Fibroblast of skin of left quadriceps (primary cell): ENCODE measurements at places on chromosomes 6 and 20.
A peak's percentile ranks its signal among the peaks of the same experiment; 100 is the strongest.

GRCh38 chr6:135314543-135314942 is 133.4 kb downstream of the MYB start:
- DNase-seq: no peak

GRCh38 chr6:104601131-104601651 is 258.5 kb downstream of the HACE1 start:
- DNase-seq: peak; percentile 41

GRCh38 chr6:74069089-74069581 is 373.1 kb downstream of the CD109 start:
- peak; percentile 87 for DNase-seq

GRCh38 chr6:155292711-155293110 is 21.6 kb downstream of the TFB1M start:
- DNase-seq: no peak

DNA sequence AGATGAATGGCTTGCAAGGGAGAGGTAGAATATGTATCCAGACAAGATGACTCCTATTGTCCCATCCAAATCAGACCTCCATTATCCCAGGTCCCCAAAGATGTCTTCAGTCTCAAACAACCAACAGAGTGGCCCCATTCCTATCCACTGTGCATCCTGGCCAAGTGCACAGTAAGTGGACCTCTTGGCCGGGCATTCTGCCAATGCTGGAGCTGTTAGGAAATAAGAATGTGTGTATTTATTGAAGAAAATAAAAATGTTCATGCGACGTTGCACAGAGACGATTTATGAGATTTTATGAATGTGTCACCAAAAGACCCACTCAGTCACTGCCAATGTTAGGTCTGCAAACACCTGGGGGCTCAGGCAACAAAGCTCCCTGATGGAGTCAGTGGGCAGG is 196.0 kb downstream of the MAFB start:
- DNase-seq: no peak

DNA sequence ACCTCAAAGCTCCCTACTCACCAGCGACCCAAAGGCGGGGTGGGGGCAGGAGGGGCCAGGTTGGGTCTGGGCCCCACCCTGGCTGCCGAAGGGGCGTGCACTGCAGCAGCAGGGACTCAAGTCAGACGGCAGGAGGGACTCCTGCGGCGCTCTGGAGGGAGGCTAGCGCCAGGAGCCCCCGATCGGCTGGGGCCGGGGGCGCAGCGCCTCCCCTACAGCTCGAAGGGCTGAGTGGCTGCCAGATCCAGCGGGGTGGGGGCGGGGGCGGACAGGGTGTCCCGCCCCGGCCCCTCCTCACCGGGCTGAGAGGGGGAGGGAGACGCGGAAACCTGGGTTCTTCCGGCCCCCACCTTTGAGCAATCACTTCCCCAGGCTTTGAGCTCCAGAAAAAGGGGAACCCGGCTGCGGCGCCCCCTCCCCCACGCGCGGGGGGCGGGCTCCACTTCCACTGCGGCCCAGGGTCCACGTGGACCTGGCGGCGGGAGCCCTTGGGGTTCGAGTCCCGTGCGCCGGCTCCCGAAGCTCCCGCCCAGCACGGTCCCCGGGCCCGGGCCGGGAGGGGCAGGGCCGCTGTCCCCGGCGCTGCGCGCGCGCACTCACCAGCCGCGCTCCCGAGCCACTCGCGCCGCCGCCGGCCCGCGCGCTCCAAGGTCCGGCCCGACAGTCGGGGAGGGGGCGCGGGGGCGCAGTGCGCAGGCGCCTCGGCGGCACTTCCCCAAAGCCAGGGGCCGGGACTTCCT is at the start of gene RGS19:
Gene RGS19, minus strand, starts transcription at position 246 of the 740 bp plus-strand sequence. CDS start 2,632 bp downstream, outside the sequence.
- no peak for DNase-seq

GRCh38 chr6:13870214-13870830 is 54.4 kb upstream of the RNF182 start:
- no peak for DNase-seq

DNA sequence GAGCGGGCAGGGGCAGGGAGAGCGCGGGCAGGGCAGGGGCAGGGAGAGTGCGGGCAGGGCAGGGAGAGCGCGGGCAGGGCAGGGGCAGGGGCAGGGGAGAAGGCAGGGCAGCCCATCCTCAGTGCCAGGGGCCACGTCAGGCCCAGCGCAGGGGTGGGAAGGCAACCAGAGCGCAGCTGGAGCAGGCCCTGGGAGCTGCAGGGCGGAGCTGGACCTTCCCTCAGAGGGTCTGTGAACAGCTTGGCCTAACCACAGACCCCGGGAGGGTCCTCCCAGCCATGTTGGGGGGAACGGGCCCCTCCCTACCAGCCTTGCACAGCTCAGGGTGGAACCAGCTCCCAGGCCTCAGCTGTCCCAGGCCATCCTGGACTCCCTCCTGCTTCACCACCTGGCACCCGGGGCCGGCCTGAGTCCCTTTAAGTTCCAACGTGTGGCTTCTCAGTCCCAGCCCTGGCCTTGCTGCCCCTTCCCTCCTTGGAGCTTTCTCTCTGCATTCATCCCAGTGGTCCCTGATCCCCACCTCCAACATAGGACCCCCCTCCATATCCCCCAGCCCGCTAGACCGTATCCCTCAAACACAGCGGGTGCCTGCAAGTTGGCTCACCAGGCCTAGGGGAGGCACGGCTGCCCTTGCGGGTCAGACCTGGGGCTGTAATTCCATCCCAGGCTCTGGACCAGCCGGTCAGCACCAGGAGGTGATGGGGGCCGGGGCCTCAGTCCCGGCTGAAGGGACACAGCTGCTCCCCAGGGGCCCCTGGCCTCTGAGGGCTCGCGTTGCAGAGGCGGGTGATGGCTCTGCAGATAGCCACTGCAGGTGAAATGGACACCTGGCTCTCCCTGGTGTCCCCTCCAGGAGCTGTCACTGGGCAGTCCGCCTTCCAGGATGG is 5.6 kb upstream of the ZBTB46 start:
- DNase-seq: no peak

GRCh38 chr6:84218091-84218490 is 9.4 kb downstream of the CEP162 start:
- DNase-seq: no peak

DNA sequence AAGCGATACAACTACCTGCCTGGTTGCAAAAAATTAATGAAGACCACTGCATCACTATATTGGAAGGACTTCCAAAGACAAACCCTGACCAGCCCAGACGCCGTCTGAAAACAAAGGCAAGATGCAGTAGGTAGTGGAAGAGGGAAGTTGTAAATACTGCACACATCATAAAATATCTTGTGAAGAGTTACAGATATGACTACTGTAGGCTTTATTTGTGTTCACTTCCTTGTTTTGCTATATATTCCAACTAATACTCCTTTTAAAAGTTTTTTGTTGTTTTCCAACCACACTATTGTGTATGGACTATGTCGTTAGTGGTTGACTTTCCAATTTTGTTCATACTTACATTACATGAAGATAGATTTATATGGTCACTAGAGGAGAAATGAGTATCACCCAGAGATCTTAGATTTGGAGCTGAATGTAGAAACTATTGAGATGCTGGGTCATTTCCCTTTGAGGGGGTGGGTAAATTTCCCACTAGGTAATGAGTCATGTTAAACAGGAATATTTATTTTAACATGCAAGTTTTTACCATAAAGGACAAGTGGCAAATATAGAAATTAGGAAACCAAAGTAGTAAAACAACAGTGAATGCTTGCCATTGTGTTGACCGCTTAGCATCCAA is 16.6 kb upstream of the TXLNB start:
- no peak for DNase-seq

GRCh38 chr20:32830437-32830836 is 10.7 kb downstream of the MAPRE1 start:
- DNase-seq: no peak

DNA sequence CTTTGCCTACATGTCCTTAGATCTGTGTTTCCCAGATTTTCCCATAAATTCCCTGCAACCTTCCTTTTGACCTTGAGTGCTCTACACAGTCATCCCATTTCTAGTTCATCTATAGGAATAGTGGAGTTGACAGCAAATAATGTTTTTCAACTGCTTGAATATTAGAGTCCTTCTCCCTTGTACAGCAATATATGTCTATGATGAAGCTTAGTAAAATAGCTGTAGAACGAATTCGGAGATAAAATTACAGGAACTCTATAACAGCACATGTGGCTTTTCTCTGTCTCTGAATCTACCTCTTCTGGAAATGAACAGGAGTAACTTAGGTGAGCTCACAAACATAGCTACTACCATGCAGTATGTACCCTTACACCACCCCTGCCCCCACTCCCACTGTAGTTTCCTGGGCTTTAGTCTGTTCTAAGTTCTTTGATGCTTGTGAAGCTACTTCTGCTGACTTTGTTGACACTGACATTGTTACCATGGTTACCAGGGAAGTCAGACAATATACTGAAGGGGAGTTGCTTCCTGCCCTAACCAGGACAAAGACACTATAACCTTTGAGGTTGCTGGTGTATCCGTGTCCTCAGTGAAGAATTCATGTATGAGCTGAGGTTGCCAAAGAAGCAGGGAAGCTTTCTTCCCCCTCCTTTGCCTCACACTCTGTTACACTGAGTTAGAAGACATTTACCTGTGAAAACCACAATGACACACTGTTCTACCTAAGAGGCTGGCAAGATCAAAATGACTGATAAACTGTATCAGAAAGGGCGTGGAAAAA is 35.8 kb upstream of the SHLD1 start:
- no peak for DNase-seq

DNA sequence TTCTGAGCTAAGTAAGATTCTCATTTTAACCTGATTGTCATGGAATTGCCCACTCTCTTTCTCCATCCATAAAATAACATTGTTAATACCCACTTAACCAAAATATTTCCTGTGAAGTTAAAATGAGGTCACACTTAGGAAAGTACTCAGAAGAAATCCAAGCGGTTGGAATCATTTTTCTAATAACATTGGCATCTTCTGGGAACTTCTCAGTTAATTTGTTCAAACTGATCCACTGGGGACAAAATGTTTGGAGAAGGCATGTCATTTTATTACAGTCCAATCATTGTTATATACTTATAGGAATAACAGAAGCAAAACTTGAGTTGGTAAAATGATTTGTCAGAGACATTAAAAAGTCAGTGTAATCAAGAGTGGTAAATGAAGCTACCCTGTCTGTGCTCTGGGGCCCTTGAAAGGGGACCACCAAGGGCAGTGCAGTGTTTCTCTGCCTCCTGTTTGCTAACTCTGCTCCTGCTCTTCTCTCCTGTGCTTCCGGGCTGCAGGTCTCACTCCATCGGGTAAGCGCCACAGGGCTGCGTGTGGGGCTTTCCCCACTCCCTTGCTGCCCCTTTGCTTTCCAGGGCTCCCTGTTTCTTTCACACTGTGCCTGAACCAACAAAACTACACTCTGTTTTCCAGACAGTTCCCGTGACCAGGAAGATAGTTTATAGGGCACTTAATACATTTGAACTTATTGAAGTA is 50.1 kb downstream of the HDDC2 start:
- DNase-seq: no peak

DNA sequence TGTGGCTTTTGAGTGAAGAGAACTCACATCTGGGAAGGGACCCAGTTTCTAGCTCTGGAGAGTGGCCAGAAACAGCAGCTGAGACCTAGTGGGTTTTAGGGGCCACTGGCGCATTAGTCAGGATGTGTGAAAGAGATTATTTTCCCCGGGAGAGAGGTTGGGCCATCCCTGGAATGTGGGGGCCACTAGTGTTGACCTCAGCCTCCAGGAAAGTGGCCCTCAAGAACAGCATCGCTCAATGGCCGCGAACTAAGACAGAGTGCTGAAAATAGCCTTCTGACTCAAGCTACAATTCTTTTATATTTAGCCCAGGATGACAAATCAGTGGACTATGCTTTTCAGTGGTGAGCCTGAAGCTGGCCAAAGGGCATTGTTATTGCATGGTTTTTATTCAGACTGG is 210.4 kb upstream of the RNF24 start:
- peak; percentile 85 for DNase-seq

DNA sequence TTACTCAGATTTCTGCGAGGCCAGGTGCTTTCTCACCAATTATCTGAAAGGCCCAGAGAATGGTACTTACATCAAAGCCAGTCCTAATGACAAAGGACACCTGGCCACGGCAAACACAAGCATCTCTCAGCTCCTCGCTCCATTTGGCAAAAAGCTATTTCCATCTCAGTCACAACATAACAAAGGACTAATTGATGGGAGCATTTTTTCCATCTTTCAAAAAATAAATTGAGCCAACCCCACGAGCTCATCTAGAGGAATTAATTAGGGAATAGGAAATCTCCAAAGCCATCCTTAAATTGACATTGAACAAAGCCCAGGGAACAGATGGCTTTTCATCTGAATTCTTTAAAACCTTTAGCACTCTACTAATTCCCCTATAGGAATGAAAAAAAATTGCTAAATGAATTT is 236.7 kb downstream of the HAO1 start:
- no peak for DNase-seq

DNA sequence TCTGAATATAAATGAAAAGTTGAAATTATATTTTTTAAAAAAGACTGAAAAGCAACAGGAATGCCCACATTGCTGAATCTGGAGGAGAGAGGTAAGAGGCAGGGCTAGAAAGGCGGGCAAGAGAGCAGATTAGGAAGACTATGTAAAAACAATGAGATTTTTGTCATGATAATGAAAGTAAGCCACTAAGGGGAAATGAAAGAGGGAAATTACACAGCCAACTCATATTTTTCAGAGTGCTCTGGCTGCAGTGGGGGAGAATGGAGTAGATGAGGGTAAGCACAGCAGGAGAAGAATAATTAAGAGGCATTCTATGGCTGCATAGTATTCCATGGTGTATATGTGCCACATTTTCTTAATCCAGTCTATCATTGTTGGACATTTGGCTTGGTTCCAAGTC is 281.9 kb downstream of the PKHD1 start:
- DNase-seq: no peak

DNA sequence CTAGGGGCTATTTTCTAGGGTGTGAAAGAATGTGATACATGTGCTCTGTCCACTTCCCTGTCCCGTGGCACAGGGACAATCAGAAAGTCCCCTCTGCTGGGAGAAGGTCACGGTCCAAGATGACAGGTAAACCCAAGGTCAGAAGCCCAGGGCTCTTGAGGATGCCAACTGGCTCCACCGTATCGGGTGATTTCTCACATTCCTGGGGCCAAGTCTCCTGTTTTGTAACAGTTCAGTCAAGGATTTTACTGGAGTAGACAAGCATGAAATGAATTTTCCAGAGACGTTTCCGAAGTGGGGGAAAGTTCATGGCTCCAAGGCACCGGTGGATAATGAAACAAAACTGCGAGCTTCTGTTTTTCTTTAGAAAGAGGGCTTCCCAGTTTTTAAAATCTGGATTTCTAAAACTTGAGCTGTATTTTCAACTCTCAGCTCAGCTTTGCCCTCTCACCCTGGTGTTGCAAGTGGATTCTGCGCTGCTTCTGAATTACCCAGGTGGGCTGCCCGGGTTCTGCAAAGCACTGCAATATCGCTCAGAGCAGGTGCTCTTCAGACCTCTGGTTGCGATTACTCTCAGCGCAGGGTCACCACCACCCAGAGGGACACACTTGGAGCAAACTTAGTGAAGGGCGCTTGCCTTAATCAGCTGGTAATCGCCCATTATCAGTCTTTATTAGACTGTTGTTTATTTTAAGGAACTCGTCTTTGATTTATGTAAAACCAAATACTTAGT is 64.4 kb upstream of the TMEM170B start:
- DNase-seq: no peak

GRCh38 chr20:35947489-35947888 is 6.8 kb downstream of the SCAND1 start:
- DNase-seq: no peak
